ENCODE measurements at places on chromosomes 2 and 18.

GRCh38 chr2:185862657-185863398 lies 124.2 kb downstream of the FSIP2 start:
- DNase-seq = no peak

- no peak for DNase-seq
Measured at GRCh38 chr2:170170281-170171040, 7.5 kb upstream of the MYO3B start.

GRCh38 chr2:21276163-21276562 lies 152.4 kb downstream of the TDRD15 start:
- DNase-seq = no peak

GRCh38 chr2:128615571-128615970 lies 296.9 kb upstream of the HS6ST1 start:
- no peak for DNase-seq

DNA sequence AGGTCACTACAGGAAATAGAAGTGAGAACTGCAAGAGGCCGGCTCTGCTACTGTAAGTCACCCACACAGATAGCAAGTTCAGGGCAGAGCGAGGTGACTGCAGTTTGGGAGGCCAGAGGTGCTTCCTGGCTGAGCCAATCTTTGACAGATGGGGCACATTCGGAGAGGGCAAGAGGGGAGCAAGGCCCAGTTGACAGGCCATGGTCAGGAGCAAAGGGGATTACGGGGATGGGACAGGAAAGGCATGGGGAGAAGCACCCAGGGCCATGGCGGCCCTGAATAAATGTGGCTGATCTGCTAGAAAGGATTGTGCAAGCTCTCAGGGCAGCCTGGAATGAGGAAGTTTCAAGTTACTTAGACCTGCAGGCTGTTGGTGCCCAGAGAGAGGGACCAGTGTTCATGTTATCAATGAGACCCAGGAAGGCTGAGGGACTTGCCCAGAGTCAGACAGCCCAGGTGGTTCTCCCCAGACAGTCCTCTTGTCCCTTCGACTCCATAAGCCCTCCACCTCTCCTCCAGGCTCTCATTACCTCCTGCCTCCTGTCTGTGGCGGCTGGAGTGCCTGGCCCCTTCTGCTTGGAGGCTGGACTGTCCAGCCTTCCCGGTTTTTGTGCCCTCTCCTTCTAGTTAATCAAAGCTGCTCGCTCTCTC lies 123.3 kb downstream of the CTIF start:
- no peak for DNase-seq

GRCh38 chr2:61675204-61675603 lies 137.0 kb upstream of the XPO1 start:
- DNase-seq = no peak

DNA sequence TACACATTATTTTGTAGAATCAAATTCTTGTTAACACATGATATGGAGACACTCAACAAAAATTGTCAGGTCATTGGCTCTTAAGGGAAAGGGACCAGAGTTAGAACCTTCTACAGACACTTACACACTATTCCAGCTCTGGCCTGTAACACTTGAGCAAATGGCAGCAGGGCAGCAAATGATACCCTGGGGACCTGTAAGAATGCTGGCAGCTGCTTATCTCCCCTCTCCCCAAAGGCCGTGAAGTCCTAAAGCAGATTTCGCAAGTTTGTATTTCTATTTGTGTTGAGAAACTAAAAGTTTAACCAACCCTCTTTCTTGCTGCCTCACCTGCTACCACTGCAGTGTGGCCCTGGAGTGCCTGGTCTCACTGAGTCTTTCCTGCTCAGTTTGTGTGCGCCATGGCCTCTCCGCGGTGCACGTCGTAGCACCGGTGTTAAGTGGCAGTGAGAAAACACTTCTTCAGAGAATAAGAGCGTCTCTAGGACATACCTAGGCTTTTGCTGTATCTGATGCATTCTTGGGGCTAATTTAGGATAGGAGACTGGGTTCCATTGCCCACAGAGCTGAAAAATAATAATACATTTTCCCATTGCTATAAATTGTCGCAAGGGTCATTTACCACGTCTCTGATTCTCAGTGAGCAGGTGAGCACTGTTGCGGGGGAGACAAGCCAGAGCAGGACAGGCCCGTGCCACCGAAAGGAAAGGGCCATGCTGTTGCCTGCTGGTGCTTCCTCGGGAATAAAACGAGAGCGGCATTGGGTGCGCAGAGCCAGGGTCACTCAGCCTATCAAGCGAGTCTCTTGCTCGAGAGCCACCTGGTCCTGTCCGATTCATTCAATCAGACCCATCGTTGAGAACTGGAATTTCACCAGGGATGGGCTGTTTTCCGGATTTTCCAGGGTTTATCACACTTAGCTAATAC lies 204.9 kb downstream of the PTGR3 start:
- no peak for DNase-seq

DNA sequence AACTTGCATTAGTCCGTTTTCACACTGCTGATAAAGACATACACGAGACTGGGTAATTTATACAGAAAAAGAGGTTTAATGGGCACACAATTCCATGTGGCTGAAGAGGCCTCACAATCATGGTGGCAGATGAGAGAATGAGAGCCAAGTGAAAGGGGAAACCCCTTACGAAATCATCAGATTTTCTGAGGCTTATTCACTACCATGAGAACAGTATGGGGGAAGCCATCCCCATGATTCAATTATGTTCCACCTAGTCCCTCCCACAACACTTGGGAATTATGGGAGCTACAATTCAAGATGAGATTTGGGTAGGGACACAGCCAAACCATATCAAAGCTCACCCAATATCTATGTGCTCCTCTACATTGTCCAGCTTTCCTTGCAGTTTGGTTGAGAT lies 16.0 kb upstream of the SERPINE2 start:
- DNase-seq = no peak

DNA sequence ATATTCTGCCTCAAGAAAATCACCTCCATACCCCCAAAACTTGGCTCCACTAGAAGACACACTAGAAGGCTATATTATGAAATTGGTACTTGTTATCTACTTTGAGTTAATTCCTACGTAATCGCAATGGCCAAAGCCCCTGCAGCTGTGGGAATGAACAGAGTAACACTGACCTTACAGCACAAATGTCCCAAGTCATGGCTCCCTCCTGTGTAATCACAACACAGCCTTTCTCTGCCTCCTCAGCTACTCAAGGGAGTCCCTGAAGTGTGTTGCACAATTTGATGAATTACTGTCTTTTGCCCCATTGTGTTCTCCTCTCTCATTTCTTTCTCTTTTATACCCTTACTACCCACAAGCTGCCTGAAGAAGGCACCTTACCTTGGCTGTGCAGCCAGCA lies 375.2 kb downstream of the ARHGAP15 start:
- no peak for DNase-seq

- DNase-seq = no peak
Measured at GRCh38 chr2:218431878-218432277, 13.0 kb downstream of the VIL1 start.

DNA sequence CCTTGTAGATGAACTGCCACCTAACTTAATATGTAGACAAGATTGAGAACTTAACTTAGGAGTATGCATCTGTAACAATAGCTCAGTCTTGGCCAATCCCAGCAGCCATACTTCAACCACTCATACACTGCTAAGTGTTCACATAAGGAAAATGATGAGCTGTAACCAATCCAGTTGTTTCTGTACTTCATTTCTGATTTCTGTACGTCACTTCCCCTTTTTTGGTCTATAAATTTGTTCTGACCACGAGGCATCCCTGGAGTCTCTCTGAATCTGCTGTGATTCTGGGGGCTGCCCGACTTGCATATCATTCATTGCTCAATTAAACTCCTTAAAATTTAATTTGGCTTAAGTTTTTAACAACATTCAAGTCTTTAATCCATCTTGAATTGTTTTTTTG lies 6.4 kb downstream of the SH3YL1 start:
- no peak for DNase-seq

- DNase-seq = no peak
Measured at GRCh38 chr2:189157456-189157855, 22.1 kb downstream of the COL5A2 start.

DNA sequence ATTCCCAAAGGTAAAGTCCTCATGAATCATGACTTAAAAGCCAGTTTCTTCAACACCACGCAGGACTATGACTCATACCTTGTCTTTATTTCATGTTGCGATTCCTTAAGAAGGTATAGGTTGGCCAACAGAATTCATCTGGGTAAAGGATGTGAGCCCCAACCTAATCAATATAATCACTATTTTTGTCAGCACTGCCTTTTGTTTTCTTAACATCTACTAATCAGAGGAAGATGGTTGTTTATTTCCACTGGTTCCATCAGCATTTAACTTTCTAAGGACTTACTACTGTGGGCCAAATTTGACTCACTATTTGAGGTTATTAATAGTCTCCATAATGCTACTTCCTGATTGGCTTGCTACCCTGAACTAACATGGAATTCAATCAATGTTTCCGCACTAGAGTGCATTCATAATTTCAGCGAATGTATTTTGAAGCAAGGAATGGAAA lies 78.6 kb downstream of the SCG2 start:
- DNase-seq = no peak

- DNase-seq = no peak
Measured at GRCh38 chr2:28586867-28587266, 91.0 kb downstream of the PLB1 start.

- no peak for DNase-seq
Measured at GRCh38 chr2:221203125-221203524, 369.0 kb downstream of the EPHA4 start.

DNA sequence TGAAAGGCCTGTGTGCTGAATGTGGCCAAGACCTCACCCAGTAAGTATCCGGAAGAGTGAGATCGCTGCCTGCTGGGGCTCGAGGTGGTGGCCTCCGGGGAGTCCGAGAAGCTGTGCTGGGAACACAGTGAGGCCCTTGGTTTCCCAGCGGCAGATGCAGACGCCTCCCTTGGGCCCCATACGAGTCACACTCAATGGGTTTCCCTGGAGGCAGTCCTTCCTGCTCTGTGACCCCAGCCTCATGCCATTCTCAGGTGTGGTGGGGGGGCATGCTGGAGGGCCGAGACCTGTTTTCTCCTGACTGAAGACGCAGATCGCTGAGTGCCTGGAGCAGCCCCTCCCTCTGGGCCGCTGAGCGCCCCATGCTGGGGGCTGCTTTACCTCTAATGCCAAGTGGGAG lies 15.7 kb downstream of the CTDP1 start:
- no peak for DNase-seq

Measured in anterior cingulate cortex (tissue), 58 donors.